Keratinocyte (primary cell): ENCODE measurements at places on chromosomes 2 and 18. TPM values are rescaled to one million over a fixed set of nuclear protein-coding genes. Genes with fewer than 3 reads are reported as not detected.

XDH gene
- 27.7 to 55.4 TPM (median 40.6 TPM) in 3 replicates for polyA plus RNA-seq

SERPINE2 gene
- polyA plus RNA-seq = 279 to 1,210 TPM (median 306 TPM) in 3 replicates

- DNase-seq = no peak
These were observed 19.4 kb downstream of the AAK1 start for GRCh38 chr2:69624131-69624530.

DNA sequence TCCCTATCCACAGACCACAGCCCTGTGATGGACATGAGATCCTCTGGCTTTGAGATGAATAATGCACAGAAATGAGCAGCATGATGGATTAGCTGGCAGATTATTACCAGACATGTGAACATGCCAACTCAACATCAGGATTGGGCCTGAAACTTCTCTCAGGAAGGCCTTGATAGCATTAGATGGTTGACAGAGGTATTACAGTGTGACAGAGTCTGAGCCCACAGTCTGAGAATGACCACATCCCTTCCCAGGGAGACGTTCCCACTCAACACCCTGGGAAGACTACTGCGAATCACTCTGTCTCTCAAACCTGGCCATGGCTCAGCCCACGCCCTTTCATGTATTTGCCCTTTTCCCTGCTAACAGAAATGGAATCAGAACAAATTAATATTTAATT, 66.9 kb downstream of the BCL11A start:
- DNase-seq = no peak

GRCh38 chr18:6444466-6445228, 29.9 kb upstream of the L3MBTL4 start:
- no peak for DNase-seq

- no peak for DNase-seq
These were observed 48.6 kb downstream of the PLB1 start for GRCh38 chr2:28544405-28544921.

DNA sequence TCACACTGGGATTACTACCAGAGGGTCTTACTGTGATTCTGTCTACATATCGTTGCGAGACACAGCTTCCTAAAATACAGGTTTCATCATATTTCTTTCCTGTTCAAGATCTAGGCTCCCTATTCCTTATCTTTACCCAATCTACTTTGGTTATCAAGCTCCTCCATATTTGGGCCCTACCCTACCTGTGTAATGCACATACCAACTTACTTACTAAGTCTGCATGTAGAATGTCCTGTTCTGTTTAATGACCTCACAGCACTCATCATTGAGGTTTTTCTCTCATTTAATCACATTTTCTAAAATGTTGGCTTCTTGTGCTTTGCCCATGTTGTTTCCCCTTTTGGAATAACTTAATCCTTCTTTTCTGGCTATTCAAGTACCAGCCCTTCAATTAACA, 551.1 kb downstream of the ZEB2 start:
- DNase-seq = no peak

RIT2 gene
- polyA plus RNA-seq = not detected in 3 replicates

- DNase-seq = no peak
These were observed 124.0 kb downstream of the MDH1 start for GRCh38 chr2:63712748-63713147.

DNA sequence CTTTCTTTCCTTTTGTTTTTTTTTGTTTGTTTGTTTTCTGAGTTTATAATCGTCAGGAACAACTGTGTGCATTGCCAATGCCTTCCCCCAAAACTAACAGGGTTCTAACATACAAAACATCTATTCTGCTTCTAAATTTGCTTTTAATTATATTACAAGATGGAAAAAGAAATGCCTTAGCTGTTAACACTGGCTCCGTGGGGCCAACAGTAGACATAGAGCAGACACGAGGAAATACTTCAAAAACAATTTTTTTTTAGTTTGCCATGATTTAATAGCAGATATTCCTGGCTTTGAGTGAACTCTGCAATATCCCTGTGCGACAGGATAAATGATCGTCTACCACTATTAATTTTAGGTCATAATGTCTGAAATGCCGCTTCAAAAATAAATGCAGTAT, 153.3 kb upstream of the HNRNPA3 start:
- no peak for DNase-seq
